ENCODE measurements at places on chromosomes 13 and 19.

DNA sequence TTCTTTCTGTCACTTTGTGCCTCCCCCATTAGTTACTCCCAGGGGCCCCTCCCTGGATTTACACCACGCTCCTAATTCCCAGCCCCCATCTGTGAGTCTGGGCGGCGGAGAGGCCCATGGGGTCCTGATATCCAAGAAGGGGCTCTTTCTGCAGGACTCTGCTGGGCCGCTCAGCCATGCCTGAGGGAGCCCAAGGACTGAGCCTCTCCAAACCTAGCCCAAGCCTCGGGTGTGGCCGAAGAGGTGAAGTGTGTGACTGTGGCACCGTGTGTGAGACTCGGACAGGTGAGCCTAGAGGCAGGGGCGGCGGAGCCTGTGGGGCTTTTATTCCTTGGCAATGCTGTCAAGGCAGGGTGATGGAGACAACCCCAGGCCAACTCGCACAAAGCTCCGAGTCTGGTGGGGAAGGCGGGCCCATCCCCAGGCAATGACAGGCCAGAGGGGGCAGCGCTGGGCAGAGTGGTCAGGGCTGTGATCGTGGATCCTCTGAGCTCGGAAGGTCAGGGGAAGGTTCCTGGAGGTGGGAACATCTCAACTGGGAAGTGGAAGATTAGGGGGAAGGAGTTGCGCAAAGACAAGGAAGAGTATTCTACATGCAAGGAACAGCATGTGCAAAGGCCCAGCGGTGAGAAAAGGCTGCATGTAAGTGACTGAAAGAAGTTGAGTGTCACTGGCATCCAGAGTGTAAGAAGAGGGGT is 1.6 kb downstream of the PLEKHG2 start:
- peak; percentile 19 for DNase-seq

DNA sequence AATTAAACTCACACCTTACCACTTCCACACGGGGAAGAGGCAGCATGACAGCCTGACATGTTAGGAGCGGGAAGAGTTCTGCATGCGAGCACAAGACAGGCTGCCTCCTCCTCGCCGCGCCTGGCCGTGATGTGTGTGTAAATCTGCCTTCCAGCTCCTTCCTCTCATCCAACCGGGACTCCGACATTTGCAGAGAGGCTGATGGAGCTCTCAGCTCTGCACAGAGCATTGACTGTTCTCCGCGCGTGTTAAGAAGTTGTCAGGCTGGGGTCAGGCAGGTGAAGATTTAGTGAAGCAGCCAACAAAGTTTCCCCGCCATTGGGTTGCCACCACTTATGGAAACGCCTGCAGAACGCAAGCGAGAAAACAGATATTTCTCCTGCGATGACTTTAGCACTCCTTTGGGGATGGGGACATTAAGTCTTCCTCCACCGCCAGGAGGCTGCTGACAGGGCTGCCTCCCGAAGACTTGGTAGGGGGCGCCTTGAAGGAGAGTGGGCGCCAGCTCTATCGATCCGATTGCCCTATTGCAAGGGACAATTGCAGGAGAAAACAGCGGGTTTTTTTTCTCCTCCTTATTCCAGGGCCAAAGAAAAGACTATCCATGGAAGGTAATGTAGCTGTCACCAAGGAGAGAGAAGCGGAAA is 213.9 kb upstream of the TSHZ3 start:
- no peak for DNase-seq

DNA sequence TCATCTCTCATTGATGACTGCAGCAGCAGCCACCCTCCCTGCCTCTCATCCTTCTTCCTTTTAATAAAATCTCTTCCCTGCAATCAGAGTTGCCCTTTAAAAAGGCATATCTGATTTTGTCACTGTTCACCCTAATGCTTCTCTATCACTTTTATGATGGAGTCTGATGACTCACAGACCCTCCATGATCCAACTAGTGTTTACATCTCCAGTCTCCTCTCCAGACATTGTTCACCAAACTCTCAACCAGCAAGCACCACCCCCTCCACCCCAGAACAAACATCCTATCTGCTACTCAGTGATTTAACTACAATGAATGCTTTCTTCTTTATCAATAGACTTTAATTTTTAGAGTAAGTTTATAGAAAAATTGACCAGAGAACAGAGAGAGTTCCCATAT is 59.5 kb downstream of the TNFSF11 start:
- no peak for DNase-seq

DNA sequence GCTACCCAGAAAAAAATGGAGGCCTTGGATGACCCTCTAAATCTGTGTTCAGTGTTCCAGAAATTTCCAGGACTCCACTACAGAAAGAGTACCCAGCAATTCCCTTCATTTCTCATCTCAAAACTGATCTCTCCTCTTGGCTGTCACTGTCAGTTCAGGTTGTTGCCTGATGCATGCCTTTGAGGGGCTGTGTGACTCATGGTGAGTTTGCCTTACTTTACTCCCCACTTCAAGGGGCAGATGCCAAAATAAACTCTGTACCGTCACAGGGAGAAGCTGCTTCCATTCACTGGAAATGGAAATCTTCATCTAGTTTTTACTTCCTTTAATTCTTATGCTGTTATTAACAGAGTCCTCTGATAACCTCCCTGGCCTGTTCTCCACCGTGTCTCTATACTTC is 1075.0 kb downstream of the DIAPH3 start:
- no peak for DNase-seq

GRCh38 chr13:30835442-30835841 is 70.6 kb upstream of the MEDAG start:
- no peak for DNase-seq

GRCh38 chr19:38989066-38989605 is 13.6 kb upstream of the FBXO17 start:
- DNase-seq, result no peak

GRCh38 chr13:83450591-83450990 is 431.7 kb downstream of the SLITRK1 start:
- DNase-seq, result no peak

- DNase-seq, result no peak
These were observed 671.0 kb upstream of the SLITRK1 start for GRCh38 chr13:84553227-84553626.

DNA sequence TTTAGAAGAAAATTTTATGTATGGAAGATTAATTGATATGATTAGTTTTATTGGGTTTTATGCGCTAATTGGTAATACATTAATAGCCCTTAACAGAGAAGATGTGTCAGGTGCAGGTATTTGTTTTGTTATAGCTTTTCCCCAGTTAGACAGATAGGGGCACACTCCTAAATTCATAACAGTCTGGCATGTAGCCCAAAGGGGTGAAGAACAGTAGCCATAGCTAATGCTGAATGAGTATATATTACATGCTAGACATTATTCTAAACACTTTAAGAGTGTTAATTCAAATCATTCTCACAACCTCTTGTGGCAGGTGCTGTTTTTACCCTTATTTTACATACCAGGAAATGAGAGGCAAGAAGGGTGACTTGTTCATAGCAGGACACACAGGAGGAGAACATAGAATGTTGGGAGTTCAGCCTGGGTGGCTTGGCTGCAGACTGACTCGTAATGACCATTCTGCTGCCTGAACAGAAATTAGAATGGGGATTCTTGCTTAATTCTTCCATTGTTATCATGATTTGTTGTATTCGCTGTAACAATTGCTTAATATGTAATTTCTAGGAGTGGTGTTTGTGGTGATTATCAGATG is 20.1 kb downstream of the PCCA start:
- DNase-seq, result no peak

DNA sequence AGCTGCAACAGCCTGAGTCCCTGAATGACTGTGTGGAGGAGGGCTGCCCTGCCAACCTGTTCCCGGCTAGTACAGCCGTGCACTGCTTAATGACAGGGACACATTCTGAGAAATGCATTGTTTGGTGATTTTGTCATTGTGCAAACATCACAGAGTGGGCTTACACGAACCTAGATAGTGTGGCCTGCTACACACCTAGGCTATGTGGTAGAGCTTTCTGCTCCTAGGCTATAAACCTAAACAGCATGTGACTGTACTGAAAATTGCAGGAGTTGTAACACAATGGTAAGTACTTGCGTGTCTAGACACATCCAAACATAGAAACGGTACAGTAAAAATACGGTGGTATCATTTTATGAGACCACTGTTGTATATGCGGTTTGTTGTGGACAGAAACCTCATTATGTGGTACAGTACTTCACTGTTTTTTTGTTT is 35.0 kb downstream of the VASP start:
- peak; percentile 24 for DNase-seq

DNA sequence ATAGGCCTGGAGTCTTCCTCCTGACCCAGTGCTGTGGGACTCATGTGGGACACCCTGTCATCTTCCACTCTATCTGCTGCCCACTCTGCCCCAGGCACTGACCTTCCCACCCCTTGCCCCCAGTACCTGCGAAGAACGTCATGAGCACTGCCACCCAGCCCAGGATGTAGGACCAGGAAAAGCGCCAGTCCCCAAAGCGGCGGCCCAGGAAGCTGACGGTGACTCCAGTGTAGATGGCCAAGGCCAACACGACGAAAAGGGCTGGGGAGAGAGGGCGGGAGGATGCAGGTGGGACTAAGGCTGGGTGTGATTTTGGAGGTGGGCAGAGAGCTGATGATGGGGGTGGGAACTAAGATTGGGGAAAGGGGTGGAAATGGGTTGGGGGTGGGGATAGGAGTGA is 7.4 kb downstream of the LIM2 start:
- no peak for DNase-seq

All from KBM-7 (cell line).